Coronary artery (tissue), 2 donors: ENCODE measurements at places on chromosomes 1 and 21.

GRCh38 chr1:36728846-36729245 lies 246.1 kb upstream of the CSF3R start:
- no peak for DNase-seq

- no peak for DNase-seq
Observed at GRCh38 chr21:45022348-45022675, 52.1 kb upstream of the ADARB1 start.

DNA sequence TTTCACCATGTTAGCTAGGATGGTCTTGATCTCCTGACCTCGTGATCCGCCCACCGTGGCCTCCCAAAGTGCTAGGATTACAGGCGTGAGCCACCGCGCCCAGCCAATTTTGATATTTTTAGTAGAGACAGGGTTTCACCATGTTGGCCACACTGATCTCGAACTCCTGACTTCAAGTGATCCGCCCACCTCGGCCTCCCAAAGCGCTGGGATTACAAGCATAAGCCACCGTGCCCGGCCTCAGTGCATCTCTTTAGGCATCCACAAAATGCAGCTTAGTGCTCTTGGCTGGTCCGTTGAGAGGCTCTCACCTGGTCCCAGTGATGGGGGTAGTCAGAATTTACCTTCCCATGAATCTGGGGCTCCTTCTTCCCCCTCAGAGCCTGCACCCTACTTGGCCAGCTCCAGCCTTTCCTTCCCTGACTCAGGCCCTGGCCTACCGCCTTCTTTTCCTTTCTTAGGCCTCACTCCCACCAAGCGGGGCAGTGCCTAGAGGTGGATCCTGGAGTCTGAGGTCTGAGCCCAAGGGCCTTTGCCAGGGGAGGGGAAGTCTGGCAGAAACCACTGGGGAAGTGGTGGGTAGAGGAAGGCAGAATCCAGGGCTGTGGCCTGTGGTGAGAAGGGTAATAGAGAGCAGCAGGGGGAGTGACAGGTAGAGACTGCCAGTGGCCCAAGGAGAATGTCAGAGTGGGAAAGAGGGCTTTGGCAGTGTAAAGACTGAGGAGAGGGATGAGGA lies 3.7 kb downstream of the LENEP start:
- DNase-seq, result no peak

DNA sequence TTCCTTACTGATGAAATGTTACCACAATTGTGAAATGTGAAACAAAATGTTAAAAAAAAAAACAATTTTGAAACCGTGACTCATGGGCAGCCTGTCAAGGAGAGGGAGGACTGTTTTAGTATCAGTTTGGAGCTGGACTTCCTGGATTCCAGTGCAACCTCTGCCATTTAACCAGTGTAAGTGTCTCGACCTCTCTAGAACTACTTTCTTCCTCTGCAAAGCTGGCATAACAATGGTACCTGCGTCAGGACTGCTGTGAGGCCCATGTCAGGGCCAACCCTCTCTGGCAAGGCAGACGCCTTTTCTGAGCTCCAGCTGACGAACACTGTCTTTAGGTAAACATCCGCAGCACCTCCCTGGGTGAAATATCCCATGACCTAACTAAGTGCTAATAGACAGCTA lies 20.9 kb downstream of the URB1 start:
- no peak for DNase-seq

GRCh38 chr21:45439161-45439872 lies 34.4 kb downstream of the COL18A1 start:
- no peak for DNase-seq

DNA sequence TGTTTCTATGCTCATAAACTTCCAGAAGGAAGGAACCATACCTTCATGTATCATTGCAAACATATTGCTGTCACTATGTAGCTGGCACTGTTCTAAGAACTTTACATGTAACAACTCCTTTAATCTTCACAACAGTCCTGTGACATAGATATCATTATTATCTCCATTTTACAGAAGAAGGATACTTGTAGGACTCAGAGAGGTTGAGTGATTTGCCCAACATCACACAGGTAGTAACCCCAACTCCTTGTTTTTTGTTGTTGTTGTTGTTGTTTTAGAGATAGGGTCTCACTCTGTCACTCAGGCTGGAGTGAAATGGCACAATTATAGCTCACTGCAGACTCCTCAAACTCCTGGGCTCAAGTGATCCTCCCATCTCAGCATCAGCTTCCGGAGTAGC lies 7.6 kb upstream of the TRIT1 start:
- no peak for DNase-seq

GRCh38 chr1:39261712-39262221 lies 57.3 kb downstream of the MACF1 start:
- no peak for DNase-seq

DNA sequence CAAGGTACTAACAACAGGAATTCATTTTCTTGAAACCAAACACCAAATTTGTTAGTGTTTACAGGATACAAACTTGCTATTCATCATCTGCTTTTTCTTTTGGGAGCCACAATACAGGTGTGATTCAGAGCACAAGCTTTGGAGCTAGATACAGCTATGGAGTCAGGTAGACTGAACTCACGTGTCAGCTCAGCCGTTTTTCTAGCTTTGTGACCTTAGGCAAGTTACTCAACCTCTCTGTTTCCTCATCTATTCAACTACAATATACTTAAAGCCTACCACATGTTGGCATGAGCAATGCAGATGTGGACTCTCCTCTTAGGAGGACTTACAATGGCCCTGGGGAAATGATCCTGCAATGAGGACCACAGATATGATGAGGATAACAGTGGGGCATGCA lies 6.3 kb downstream of the HTR1D start:
- DNase-seq, result no peak

DNA sequence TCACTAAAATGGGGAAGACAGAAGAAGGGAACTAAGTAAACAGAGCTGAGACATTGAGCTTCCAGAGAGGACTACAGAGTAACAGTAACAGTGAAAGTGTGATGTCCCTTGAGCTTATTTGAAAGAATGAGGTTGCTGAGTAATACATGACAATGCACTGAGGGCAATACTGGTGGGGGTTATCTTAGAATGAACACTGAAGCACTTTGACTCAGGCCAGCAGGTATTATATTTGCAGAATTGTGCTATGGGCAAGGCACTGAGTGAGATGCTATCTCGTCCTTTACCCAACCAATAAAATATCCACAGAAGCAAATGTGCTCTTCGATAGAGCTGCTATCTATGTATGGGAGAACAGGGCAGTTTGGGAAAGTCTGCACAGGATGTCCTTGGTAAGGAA lies 133.2 kb downstream of the DISP1 start:
- DNase-seq, result no peak

DNA sequence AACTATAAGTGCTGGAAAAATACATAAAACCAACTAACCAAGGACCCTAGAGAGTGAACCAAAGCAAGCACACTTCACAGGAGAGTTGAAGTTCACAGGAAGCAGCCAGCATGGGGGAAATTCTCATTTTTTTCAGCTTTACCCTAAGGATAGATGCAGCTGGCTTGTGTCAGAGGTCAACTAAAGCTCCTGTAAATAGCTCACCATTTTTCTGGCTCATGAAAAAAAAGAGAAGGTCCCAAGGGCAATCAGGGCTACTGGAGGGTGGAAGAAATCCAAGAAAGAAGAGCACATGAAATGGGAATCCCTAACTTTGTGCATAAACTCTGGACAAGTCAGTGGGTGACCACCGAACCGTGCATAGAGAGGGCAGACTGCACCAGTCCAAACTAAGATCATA lies 58.3 kb downstream of the KCNJ15 start:
- no peak for DNase-seq

GRCh38 chr1:109691759-109692158 lies 4.1 kb downstream of the GSTM1 start:
- DNase-seq, result no peak

- no peak for DNase-seq
Observed at GRCh38 chr1:194870860-194871259, 1684.4 kb upstream of the B3GALT2 start.

- DNase-seq, result no peak
Observed at GRCh38 chr1:244444854-244445253, 6.9 kb downstream of the ADSS2 start.

DNA sequence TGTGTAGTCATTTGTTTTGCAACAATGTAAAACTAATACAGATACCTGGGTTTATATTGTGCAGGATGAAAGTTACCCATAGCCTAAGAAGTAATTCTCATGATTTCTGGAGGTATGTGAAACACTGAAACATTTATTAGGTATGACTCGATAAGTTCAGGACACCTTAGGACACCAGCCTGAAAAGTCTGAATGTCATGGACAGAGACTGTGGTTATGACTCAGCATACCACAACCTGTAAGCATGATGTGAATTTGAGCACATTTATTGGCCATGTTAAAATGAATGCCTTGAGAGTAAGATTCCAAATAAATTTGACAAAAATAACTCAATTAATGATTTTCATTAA lies 1471.7 kb upstream of the B3GALT2 start:
- DNase-seq, result no peak

- DNase-seq, result no peak
Observed at GRCh38 chr1:218456444-218456843, 111.3 kb downstream of the TGFB2 start.

DNA sequence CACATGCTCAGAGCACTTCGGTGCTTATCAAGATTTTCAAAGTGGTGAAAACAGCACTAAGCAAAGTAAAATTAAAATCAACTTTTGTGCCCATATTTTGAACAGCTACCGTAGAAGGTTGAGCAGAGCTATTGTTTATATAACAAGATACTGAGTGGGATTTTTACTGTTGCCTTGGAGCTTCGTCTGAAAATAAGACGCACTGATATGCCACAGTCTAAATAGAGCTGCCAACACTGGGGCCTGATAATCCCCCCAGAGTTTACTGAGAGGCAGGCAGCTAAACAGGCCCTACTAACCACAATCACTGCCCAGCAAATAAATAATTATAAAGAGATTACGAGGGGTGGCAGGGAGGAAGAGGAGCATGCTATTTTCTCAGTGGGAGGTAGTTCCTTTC lies 650 bp upstream of the CCDC190 start:
- DNase-seq, result no peak

GRCh38 chr1:212515329-212515760 lies 82.6 kb downstream of the NENF start:
- DNase-seq, result no peak

DNA sequence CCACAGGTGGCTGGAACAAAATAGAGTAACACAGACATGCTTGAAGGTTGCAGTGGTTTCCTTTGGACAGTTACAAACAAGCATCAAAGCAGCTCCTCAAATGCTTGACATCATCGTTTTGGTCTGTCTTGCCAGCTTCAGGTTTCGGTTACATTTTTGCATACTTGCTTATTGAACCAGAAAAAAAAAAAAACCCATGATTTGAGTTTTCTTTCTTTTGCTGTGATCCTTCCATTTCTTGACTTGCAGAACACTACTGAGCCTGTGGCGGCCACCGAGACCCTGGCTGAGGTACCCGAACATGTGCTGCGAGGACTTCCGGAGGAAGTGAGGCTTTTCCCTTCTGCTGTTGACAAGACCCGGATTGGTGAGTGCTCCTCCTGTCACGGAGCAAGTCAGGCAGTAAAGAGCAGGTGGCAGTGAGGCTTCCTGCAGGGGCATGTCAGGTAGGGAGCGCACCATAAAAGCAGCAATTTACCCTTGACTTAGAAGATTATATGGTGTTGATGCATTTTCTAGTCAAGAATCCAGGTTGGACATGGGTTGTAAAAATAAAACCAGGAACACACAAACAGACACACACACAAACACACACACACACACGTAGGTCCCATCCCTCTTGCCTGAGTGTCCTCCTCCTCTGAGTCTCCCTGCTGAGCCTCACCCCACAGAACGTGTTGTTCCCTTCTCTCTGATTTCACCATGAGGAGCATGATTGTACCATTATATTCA lies 30.9 kb downstream of the PRDM2 start:
- no peak for DNase-seq

GRCh38 chr1:86703696-86704457 lies 499 bp upstream of the SH3GLB1 start:
- peak; percentile 75 for DNase-seq
